Femur (tissue), 1 donor: ENCODE measurements at places on chromosomes 2 and 18.

DNA sequence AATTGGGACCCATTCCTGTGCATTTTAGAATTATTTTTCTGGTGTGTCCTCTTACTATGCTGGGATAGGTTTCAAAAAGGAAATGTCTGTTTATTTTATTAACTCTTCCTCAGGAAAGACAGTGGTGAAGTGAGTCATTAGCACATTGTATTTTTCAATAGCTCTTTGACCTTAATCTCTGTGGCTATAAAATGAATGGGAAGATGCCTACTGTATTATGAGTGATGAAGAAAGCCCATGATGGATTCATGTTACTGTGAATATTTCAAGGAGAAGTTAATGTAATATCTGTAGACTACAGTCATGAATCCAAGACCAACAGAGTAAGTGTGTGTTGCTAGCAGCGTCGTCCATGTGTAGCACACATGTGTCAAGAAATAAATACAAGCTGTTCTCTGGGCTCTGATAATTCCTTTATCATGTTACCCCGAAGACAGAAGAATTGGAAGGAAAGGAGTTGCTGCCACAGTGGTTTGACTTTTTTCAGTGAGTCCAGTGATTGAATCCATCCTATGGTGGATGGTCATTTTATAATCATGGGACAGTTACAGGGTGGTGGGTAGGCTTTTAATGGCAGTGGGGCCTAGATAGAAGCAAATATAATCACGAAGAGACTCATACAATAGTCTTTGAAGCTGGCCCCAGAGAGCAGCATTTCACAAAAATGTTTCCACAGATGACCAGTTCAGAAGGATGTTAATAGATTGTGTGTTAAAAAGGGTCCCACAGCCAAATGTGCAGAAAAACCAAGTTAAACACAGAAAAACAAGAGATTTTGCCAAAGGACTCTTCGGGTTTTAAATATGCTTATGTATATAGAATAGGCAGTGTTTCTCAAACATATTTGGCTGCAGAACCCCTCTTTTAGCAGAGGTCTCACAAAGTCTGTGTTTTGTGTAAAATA lies 239.7 kb upstream of the RASGRP3 start:
- DNase-seq, result no peak

- peak; percentile 22 for DNase-seq
These were observed 38.2 kb upstream of the MAP3K20 start for GRCh38 chr2:173037245-173038120.

- no peak for DNase-seq
These were observed 16.4 kb upstream of the MARCHF7 start for GRCh38 chr2:159695795-159696448.

DNA sequence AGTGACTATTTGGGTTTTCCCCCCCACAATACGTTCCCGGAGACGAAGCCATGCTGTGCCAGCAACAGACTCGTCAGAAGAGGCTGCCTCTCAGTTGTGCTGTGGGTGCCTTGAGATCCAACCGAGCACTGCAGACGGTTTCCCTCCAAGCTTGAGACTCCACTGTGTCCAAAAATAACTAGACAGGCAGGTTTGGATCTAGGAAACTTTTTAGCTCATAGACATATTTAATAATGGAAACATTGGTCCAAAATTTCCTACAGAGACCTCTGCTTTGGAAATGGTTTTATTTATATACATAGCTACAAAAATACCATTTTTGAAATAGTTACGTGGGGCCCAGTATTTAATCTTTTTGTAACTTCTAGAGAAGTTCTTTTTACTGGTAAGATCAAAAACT lies 63.1 kb upstream of the SPATS2L start:
- peak; percentile 48 for DNase-seq

DNA sequence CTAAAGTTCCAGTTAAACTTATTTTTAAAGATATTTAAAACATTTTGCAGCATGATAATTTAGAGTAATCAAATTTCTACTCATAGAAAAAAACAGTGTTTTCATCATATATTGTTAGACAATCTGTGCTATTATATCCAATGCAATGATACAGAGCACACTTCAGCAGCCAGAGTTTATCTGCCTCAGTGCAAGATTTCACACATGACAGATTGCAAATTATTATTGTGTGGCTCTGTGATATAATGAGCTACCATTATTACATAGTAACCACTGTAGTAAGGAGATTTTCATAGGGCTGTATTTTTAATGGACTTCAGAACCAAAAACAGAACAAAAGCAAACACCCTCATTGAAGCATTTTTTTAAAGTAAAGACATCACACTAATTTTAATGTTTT lies 762.4 kb downstream of the DSC3 start:
- no peak for DNase-seq

- DNase-seq, result no peak
These were observed 695 bp upstream of the SCYGR2 start for GRCh38 chr2:227597998-227598397.

GRCh38 chr2:237192881-237193280 lies 107.2 kb downstream of the COPS8 start:
- no peak for DNase-seq

DNA sequence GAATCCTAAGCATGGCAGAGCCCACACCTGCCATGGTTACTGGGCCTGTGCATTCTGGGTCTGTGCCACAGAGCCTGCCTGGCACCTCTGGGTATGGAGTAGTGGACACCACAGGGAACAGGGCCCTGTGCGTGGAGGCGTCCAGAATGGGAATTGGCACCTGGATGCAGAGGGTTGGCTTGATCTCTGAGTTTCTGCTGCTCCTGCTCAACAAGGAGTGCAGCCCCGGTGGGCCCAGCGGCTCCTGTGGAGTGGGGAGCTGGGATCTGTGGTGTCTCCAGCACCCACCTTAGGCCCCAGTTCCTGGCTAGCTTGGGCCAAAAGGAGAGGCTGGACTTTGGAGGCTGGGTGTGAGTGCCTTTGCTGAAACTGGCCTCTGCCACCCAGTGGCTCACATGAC lies 7.9 kb upstream of the ANKRD62 start:
- DNase-seq, result no peak

DNA sequence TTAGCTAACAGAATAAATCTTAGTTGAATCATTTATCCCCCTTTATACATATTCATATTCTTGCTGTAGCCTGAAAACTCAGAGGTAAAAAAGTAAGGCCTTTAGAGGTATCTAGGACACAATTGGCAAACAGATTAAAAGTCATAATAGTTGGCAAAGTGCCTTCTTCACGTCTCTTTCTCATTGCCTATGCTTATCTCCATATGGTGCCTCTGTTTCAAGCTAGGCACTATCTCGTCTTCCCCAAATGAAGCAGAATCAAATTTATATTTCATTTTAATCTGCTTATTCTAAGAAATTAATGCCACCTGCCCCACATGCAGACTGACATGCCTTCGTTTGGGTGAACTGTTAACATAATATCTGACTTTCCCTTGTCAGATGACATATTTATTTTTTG lies 245.4 kb downstream of the CDH2 start:
- DNase-seq, result no peak

DNA sequence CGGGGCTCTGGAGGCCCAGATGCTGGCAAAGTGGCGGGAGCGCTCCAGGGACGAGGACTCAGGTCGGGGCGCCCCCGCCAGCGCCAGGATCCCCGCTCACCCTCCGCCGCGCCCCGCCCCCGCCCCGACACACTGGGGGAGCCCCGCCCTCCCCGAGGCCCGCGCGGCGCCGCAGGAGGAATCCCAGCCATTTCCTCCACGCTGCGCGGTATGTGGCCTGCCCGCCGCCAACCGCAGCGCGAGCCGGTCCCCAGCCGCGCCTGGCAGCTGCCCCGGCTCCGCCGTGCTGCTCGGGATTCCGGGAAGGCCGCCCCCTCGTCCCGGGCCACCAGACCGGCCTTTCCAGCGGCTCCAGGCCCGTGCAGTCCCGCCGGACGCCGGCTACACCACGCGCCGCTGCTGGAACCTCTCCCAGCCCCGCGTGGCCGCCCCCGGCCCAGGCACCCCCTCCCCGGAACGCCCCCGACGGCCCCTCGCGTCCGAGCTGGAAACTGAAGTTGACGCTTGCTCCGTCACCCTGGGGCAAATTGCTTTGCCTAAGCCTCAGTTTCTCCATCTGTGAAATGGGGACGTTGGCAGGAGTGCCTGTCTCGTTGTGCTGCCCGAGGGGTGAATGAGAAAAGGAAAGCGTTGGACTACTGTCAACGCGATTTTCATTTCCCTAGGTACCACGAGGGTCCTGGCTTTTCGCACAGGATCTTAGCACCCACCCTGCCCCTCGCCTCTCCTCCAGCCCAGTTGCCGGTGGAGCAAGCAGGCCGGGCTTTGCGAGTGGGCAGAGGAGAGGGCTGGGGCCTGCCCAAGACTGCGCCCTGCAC lies 53.6 kb downstream of the PKDCC start:
- DNase-seq, result peak; percentile 78

GRCh38 chr2:221455214-221455613 lies 116.9 kb downstream of the EPHA4 start:
- DNase-seq, result no peak

DNA sequence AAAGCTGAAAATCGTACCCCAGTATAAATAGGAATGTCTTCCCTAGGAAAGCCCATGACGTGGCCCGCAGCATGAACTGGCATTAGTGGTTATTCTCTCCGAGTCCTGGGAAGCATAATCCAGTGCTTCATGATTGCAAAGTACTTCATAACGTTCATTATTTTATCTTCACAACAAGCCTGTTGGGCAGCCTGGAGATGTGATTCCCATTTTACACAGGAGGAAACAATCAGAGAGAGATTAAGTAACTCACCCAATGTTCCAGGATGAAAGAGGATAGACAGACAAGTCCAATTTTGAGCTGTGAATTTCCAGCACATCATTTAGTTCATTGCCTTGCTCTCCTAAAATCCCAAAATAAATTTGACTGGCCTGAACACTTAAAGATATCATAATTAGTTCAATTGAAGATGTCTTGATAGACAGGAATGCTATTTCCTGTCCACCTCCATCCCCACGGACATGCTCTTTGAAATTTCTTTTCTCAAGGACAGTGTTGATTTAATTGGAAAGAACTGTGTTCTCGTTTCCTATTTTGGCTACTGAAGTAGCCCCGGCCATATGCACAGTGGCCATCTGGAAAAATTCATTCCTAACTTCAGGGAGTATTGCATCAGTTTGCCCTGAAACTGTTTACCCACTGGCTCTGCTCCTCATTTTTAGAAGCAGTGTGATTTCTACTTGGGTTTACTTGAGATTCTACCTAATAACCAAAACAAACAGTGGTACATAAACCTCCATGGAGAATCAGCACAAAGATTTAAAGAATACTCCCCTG lies 93.9 kb downstream of the VWC2L start:
- DNase-seq, result no peak

GRCh38 chr2:95271381-95271971 lies 2.8 kb upstream of the PROM2 start:
- DNase-seq, result peak; percentile 8

DNA sequence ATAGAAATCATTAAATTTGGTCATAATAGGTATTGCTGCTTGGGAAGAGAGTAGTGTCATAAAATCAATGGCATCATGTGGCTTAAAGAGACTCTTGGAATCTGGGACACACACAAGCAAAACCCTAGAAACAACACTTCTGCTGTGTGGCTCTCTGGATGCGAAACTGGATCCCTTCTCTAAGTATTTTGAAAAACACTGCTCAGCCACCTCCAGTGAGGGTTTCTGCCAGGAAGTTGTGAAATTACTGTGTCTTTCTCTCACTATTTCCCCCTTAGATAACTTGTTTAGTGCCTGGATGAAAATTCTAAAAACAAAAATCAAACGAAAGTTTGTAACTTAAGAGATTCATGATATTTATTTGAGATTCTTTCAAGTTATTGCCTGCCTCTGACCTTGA lies 163.8 kb downstream of the RHBDD1 start:
- DNase-seq, result no peak

- DNase-seq, result no peak
These were observed 81.6 kb downstream of the DDX1 start for GRCh38 chr2:15672961-15673918.

DNA sequence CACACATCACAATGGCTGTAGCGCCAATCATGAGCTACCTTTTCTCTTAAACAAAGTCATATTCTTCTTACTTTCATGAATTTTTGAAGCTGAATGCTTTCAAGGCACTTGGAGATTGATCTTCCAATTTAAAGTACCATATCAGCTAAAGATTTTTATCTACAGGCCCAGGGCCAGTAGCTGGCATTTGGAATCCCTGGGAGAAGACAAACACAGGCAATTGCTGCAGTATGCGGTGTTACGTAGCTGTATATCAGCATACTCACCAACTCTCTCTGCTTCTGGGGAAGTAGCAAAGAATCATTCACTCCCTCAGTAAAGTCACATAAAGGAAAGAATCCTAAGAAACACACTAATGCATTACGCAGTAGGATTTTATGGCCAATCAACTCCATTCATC lies 202.3 kb downstream of the DLGAP1 start:
- DNase-seq, result no peak

- peak; percentile 68 for DNase-seq
These were observed 628 bp downstream of the GIGYF2 start for GRCh38 chr2:232697807-232698110.

DNA sequence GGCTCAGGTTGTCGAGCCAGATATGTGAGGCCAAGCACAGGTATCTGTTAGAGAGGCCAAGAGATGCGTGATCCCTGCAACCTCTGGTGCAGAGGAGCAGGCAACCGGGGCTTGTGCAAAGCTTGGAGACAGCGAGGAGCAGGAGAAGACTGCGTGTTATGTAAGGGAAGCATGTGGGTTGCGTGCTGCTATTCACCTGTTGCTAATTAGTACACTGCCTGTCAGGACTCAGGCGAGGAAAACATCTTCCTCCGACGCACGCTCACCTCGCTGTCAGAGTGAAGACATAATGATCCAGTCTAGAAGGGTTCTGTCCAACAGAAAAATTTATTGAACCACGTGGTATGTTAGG lies 102.5 kb downstream of the HNRNPLL start:
- DNase-seq, result no peak

DNA sequence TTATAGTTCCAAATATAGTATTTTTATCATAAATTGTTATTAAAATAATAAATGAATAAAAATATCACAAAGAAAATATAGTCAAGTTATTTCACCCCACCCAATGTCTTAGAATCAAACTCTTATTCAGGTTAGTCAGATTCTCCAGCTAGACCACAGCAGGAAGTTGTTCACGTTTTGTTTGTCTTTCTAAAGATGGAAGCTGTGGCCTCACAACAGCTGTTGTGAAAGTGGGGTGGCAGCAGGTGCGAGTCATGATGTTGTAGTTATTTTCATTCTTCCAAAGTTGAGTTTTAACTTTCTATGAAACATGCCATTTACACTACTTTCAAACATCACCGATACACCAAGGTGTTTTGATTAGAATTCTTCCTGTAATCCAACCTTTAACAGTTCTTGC lies 272.9 kb downstream of the SLC8A1 start:
- no peak for DNase-seq

DNA sequence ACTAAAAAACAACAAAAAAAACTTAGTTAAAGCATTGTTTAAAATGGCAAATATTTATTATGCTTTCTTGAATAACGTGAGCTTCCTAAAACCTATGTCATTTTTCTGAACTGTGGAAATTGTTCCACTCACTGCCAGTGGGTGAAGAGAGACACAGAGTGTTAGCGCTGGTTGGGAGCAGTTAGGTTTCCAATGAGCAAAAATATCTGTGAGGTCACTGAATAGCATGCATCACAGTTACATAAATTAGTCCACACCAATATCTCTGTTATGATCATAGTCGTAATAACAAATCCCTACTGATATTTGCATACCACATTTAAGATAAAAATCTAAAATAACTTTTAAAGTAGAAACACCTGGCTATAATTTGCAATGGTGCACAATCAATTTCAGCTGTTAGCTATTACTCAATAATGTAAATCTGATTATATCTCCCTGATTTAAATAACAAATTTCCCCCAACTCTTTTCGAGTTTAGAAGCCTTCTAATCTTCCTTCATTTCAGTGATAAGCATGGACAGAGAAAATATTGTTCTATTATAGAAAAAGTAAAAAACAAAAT lies 1094.0 kb upstream of the KLHL29 start:
- no peak for DNase-seq
